ENCODE measurements at places on chromosomes 6 and 20.
A peak's percentile ranks its signal among the peaks of the same experiment; 100 is the strongest.

GRCh38 chr6:110173506-110174132 lies 5.9 kb downstream of the WASF1 start:
- no peak for DNase-seq

GRCh38 chr6:44593539-44593944 lies 206.0 kb downstream of the CDC5L start:
- DNase-seq, result peak; percentile 48

- no peak for DNase-seq
These were observed 71.4 kb upstream of the BACH2 start for GRCh38 chr6:90368001-90368400.

- DNase-seq, result no peak
These were observed 140.8 kb upstream of the ARMC2 start for GRCh38 chr6:108707328-108707976.

GRCh38 chr20:48818481-48818987 lies 9.3 kb downstream of the PREX1 start:
- DNase-seq, result no peak

GRCh38 chr6:18277237-18278006 lies 13.1 kb upstream of the DEK start:
- no peak for DNase-seq

DNA sequence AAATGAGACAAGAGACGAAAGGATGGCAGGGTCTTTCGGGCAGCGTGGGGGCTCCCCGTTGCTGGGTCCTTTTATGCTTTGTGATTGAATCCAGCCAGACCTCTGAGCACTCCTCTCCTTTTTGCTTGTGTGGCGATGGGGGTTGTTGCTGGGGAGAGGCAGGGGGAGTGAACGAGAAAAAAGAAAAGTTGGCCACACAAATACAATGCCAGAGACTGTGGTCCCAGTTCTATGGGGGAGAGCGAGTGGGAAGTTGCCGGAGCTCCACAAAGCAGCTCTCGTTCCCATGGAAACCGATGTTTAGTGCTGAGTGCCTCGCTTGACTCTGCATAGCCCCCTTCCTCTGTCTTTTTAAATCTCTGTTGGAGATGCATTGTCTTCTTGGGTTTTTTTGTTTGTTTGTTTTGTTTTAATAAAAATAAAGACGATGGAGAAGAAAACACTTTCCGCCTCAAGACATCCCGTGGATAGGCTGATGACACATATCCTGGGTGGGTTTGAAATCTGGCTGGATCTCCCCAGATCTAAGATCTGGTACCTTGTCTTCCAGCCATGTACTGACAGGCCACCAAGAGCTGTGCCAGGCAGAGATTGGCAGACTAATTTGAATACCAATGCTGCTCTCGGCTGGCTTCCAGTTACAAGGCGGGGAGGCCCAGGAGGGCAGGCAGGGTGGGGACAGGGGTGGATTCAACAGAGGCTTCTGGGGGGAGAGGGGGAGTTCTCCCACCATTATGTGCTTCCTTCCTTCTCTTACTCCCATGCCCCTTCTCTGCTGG lies 529.3 kb downstream of the QKI start:
- no peak for DNase-seq

GRCh38 chr6:26536571-26537159 lies 1.5 kb upstream of the HMGN4 start:
- DNase-seq, result peak; percentile 41

- DNase-seq, result no peak
These were observed 98.6 kb upstream of the MRPS10 start for GRCh38 chr6:42315991-42316970.

DNA sequence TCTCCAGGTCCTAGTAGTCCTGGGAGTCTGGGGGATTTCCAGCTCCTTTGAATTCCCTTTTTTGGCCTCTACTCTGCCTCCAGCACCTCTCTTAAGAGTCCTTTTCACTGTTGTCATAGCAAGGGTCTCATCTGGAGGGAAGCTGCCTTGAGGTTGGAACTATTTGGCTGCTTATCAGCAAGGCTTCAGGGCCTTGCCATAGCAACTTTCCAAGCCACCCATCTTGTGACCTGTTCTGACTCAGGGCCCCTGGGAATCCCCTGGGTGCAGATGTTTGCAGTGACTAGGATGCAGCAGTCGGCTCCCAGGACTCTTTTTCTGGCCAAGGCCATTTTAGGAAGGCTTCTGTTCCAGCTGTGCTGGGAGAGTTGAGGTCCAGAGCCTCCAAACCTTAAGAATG lies 12.4 kb downstream of the PKIG start:
- DNase-seq, result no peak

DNA sequence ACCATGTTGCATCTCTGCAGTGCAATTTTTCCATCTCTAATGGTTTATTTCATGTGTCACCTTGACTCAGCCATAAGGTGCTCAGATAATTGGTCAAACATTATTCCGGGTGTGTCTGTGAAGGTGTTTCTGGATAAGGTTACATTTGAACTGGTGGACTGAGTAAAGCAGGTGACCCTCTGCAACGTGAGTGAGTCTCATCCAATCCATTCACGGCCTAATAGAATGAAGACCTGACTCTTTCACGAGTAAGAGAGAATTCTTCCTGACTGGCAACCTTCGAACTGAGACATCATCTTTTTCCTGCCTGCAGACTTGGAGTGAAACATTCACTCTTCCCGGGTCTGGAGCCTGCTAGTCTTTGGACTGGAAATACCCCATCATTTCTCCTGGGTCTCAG lies 77.1 kb upstream of the SLC22A23 start:
- DNase-seq, result no peak

- DNase-seq, result no peak
These were observed 9.2 kb downstream of the NRN1 start for GRCh38 chr6:5997420-5997987.

DNA sequence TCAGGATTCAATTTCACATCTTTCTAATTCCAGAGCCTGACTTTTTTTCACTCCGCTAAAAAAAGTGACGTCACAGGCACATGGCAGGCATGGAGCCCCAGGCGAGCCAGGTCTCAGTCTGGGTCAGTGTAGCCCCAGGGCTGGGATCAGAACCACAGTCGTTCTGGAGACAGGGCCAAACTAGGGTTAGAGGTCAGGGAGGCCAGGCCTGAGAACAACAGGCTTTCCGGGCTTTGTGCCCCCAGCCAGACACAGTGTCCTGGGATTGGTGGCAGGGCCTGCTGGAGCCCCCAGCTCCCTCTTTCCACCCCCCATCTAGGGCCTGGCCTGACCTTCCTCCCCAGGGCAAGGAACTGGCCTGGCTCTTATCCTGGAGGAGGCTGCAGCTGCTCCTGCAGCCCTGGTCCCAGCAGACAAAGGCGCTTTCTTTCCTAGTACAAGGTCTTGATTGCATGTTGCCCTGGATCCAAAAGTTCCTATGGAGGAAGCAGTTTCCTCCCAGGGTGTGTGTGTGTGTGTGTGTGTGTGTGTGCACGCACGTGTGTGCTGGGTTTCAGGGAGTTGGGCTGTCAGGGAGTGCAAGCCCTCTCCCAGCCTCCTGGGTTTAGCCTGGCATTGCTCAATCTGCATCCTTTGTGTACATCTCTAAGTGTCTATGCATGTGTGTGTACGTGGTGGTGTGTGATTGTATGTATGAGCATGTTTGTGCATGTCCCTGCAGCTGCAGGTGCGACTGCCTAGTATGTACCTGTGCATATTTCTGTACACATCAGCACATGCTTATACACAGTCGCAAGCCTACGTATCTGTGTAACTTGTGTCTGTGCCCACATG lies 26.5 kb upstream of the EMILIN3 start:
- DNase-seq, result no peak

DNA sequence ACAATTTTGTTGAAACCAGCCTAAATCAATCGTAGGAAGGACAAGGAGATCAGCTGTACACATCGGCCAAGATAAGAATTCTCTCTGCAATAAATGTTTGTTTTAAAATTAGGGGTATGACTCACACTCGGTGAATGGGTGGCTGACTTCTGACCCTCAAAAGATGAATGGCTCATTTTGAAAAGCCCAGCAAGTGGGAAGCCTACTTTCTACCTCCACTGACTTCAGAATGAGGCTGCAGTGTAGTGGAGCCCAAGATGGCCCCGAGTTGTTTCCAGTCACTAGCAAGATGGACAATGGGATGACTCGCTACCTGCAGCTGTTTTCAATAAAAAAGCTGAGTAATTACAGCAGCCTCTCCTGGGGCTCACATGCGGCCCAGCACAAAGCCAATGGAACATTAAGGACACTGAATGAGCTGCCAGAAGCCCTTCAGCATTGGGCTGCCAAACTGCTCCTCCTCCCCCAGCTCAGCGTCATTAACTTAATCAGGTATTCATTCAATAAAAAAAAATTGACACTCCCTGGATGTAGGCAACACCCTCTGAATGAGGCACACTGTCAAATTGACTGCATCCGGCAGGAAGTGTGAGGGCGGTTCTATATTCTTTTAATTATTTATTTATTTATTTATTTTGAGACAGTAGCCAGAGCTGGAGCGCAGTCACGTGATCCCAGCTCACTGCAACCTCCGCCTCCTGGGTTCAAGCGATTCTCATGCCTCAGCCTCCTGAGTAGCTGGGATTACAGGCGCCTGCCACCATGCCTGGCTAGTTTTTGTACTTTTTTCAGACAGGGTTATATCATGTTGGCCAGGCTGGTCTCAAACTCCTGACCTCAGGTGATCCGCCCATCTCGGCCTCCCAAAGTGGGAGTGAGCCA lies 107.3 kb downstream of the GMPR start:
- DNase-seq, result no peak

DNA sequence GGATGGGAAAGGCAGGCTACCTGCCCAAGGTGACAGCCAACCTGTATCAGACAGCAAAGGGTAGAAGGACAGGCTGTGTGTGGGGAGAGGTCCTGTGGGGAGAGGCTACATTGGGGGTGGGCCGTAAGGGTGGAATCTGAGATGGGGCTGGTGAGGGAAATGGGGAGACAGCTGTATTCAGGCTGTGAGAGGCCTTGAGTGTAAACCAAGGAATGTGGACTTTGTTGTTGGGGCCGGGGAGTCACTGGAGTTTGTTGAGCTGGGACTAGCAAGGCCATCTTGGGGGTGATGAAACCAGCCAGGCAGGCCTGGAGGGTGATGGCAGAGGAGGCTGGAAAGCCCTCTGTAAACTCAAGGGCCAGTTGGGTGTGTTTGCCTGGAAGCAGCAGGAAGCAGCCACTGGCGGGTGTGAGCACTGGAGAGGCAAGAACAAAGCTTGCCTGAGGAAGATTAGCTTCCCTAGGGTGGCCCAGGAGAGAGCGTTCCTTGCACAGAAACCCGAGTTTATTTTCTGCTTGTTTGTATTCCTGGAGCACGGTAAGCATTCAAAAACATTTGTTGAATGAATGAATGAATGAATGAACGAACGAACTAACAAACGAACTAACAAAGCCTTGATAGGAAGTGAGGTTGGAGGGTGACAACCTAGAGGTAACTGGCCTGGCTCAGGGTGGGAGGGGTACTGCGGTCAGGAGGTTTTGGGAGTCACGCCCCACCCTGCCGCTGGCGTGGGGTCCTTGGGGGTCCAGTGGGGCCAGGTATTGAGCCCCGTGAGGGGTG lies 18.9 kb downstream of the TTBK1 start:
- no peak for DNase-seq

- no peak for DNase-seq
These were observed 54.5 kb upstream of the TAGAP start for GRCh38 chr6:159099276-159099675.

DNA sequence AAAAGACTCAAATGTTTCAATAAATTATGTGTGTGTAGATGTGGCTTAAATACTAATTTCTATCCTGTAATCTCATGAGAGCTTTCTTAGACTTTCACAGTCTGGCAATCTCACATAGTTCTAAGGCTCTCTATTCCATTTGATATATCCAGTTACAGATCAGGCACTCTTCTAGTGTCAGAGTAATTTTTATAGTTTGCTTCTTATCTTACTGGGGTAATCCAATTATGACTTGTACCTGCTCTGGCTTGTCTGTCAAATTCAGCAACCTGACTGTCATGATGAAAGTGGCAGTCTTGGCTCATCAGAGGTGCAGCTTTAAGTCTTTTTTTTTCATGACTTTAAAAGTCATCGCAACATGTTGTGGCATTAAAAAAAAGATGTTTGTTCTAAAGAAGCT lies 513.2 kb upstream of the MAN1A1 start:
- no peak for DNase-seq

Measured in KG1 (cell line).